ENCODE measurements at places on chromosomes 2 and 18.

DNA sequence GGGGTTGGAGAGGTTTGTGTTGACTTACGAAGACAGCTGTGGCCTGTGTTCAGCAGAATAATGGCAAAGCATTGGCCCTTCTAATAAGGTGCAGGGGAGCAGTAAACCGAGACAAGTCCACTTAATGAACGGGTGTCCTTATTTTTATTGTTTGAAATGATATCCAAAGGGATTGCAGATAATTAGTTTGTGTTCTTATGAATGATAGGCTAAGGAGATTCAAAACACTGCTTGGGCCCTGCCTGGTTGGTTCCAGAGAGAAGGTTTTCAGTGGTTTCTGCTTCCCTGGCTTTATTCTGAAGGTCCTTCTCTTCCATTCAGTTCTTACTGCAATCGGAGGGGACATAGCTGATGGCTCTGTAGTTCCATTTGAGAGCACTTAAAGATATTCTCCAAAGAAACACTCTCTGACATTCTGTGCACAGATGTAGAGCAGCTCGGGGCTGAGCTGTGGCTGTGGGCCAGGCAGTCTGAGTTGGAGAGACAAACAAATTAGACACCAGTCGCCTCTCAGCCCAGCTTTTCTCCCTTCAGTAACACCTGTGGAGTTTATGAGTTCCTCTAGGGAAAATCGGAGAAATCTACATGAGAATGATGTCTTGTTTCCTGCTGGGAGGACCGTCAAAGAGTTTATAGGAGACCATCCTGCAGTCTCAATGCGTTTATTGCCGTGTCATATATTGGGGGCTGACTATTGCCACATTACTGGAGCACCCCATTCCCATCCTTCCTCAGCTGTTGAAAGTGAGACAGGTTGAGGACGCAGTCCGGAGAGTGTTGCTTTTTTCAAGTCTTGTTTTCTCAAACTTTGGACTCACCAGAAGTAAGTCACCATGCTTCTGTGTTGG is 6.5 kb downstream of the GREB1 start:
- DNase-seq: no peak

DNA sequence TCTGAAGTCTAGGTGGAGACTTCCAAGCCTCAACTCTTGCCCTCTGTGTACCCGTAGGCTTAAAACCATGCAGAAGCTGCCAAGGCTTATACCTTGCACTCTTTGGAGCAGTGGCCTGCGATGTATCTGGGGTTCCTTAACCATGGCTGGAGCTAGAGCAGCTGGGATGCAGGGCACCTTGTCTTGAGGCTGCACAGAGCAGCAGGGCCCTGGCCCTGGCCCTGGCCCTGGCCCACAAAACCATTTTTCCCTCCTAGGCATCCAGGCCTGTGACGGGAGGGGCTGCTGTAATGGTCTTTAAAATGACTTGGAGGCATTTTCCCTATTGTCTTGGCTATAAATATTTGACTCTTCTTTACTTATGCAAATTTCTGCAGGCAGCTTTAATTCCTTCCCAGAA is 19.2 kb downstream of the SERPINB4 start:
- no peak for DNase-seq

GRCh38 chr2:207419331-207419730 is 110.4 kb upstream of the CREB1 start:
- DNase-seq: no peak

DNA sequence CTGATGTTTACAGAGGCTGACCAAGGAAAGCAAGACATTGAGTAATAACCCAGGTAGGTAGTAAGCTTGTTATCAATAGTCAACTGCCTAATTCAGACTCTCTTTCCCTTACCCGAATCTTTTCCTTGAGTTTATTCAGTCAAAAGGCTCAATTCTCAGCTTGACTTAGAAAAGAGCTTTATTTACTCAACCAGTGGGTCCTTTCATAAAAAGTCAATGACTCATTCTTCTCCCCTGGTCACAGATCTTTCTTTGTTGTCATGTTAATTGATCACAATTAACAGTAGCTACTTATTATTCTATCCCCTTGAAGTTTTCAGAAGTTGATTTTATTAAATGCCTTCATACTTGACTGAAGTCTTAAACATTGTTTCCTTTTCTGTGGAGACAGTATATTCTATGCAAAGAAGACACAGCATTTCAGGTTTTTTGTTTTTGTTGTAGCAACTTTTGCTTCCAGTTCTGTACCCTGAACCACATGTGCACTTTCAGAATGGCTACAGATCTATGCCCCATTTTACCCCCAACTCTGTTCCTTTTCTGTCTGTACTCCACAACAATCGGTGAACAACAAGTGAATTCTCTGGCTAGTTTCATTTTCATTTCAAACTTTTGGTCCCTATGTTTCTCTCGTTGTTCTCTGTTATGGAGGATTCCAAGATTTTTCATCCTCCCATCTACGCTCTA is 428.3 kb downstream of the NCKAP5 start:
- no peak for DNase-seq

DNA sequence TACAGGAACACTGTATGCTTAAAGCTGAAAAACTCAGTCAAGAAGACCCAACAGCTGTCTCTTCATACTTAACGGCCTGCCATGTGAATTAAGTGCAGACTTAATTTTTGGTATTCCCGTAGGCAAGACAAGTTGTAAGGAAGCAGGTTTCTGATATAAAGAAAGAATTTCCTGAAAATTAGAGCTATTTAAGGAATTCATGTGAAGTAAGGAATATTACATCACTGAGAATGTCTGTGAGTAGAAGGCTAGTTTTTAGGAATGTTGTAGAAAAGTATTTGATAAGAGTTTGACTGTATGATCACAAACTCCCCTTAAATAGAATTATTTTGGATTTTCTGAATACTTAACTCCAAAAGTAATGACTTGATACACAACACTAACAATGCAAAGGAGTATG is 51.0 kb downstream of the WDR33 start:
- DNase-seq: no peak

GRCh38 chr2:150978053-150978452 is 283.6 kb downstream of the RBM43 start:
- no peak for DNase-seq

- DNase-seq: no peak
Measured at GRCh38 chr2:32688541-32688940, 60.7 kb downstream of the TTC27 start.

GRCh38 chr2:72821983-72822382 is 3.9 kb downstream of the EXOC6B start:
- no peak for DNase-seq

DNA sequence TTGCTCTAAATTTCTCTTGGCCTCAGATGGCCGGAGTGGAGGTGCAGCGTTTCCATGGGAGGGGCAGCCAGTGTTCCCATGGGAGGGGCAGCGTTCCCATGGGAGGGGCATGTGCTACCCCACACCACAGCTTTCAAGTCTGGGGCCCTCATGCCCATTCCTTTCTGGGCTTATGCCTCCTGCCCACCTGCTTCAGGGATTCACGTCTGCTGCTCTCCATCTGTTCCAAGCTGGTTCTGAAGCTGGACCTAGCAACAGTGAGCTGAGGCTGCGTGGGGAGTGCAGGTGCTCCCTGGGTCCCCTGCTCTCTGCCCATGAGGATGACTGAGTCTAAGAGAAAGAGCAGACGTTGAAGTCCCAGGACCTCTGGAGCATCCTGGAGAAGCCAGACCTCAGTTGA is 243.1 kb upstream of the PXDN start:
- DNase-seq: no peak

- no peak for DNase-seq
Measured at GRCh38 chr2:166491461-166491860, 2.6 kb downstream of the SCN7A start.

DNA sequence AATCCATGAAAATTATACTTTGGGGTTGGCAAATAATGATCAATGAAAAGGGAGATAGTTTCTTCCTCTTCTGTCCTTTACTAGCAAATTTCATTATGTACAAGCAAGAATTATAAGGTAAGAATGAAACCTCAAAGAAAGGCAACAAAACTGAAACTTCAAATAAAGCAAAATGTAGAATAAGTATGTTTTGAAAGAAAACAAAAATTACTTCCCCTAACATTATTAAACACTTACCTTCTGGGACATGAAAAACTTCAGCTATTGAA is 29.4 kb downstream of the THADA start:
- DNase-seq: no peak
